ENCODE measurements at places on chromosomes 3 and 15.

- no peak for DNase-seq
Measured at GRCh38 chr3:113516115-113516505, 1.2 kb upstream of the SPICE1 start.

DNA sequence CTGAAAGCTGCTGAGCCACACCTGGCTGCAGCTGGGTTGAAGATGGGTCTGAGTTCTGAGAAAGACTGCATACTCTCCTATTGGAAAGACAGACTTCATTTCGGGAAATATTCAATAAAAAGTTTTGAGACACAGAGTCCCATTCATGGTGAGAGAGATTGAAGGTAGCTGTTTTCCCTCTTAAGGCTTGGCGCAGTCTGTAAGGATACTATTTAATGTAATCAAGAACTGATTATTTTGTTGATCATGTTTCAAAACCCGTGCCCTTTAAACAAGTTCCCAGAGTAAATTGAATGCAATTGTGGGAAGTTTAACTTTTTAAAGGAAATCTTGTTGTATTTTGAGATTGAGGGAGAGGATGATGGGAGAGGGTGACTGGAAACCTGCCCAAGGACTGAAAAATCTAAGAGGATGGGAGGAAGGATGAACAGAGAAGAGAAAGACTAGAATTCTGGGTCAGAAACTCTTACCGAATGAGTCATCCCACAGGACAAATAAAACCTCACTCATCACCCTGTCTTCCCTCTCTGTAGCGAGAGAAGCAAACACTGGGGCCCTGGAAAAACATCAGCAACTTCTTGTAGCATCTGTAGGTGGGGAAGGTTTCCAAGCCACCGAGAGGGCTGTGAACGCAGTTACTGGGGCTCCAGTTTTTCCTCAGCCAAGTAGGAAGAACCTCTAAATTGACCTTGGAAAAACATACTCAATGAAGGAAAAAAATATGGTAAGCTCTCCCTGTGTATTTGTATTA lies 193.2 kb upstream of the TPRG1 start:
- no peak for DNase-seq

DNA sequence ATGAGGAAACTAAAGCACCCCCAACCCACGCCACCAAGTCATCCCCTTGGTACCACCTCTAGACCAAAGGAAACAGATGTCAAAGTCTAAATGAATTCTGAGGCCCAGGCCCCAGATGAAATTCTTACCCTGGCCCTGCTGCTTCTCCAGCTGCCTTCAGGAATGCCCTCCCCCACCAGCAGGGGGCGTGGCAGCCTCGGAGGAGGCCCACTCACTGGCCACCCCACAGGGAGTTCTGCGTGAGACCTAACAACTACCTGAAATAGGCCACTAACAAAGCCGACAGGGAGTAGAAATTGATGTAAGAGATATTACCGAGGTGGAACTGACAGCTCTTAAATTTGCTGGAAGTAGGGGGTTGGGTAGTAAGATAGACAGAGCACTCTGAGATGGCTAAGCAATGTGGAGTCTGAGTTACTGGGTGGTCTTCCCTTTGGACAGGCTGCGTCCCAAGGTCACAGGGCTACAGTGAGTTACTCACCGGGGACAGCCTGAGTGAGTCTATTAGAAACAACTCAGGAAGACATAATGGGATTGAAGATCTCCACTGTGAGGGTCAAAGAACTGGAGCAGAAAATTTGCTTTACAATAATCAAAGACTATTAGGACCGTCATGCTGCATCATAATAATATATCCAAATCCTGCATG lies 240.7 kb downstream of the SHOX2 start:
- no peak for DNase-seq

DNA sequence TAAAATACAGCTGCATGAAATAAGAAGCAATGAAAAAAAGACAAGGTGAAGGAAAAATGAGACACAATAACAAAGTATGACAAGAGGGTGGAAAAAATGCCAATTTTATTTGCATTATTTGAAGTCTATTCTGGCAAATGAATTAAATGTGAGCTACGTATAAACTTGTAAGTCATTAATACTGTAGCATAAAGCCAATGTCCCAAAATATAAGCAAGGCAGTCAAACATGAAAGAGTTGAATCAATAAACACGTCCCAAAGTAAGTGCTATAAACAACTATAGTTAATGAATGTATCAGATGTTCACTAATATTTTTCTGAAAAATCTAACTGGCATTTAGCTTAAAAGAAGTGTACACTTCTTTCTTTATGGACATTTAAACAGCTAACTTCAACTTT lies 481.9 kb downstream of the ROBO1 start:
- no peak for DNase-seq

DNA sequence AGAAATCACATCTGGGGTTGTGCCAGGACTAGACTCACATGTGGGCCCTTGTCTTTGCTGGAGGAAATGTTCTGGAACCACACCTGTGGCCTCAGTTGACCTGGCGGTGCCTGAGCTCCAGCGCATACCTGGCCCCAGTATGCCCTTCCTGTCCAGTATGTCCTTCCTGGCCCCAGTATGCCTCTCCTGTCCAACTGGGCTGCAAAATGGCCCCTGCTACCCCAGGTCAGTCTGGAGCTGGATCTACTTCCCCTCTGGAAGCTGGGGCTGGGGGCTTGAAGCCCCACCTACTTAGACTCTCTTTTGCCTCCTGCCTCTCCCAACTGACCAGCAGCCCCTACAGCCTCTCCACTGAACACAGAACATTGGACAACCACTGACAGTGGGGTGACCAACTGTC lies 15.3 kb downstream of the RASGRF1 start:
- no peak for DNase-seq

GRCh38 chr15:77025941-77026411 lies 31.1 kb downstream of the PSTPIP1 start:
- DNase-seq, result no peak

- DNase-seq, result no peak
Measured at GRCh38 chr15:76327191-76328105, 9.1 kb upstream of the ISL2 start.

GRCh38 chr15:69126054-69126469 lies 34.4 kb upstream of the GLCE start:
- no peak for DNase-seq

DNA sequence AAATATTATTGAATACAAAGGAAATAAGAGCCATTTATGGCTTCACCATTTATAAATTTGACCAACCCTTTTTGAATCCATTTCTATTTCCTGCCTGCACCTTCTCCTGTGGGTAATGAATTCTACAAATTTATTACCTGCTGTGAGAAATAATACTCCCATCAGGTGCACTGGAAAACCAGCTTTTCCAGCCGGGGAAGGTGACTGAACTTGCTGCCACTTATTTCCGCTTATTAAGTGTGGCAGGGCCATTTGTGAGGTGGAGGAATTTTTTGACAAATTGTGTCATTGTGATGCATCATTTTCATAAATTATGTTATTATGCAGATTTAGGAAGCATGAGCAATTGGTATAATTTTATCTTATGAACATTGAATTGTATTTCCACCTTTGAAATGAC lies 151.1 kb downstream of the SQOR start:
- no peak for DNase-seq

DNA sequence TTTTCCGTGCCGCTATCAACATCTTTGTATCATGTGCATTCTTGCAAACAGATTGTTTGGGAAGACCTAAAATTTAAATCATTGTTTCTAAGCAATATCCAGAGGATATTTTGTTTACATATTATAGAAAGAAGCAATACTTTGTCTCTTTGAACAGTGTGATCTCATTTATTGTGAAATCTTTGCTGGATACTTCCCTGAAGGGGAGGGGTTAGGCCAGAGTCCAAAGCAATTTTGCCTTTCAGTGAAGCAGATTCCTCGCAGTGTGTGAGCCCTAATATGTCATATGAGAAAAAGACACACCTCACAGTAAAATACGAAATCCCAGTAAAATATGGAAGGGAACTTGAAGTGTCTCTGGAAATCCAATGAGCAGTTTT lies 158.7 kb upstream of the SLCO3A1 start:
- DNase-seq, result no peak

DNA sequence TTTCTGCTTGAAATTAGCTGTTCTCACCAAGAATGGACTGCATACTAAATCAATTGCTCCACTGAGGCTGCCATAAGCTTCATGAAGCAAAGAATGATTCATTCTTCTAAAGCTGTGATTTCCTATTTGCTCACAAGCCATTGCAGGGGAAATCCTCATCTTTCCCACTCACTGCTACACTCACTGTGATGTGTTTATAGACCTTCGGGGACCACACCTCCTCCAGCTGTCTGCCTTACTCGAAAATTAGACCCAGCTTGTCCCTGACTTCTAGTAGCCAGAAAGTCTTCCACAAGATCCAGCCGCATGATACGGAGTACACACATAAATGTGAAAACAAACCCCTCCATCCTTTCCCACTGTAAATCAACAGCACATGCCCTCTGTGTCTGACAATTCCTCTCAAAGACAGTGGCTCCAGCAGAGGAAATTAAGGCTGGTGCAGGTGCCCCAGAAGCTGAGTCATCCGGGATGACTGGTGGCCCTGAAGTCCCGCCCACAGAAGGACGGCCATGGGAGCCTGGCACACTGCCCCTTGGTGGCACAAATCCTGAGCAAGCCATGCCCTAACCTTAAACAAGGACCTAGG lies 172.0 kb downstream of the STT3B start:
- DNase-seq, result no peak

- DNase-seq, result no peak
Measured at GRCh38 chr3:108117241-108117775, 26.5 kb upstream of the CD47 start.

DNA sequence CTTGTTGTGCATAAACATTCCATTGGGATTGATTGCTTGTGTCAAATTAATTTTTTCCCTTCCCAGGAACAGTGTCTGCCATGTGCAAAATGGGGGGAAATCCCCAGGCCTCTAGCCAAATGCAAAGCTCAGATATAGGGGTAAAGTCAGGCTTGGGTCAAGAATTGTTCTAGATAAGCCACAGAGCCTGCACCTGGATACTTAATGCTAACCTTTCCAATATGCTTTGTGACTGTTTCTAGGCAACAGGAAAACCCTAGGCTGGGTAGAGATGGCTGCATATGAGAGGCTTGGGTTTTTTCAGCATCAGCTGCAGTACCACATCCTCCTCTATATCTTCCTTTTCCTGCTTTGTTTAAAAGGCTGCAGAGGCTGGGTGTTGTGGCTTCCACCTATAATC lies 61.9 kb upstream of the ROPN1 start:
- DNase-seq, result no peak

GRCh38 chr3:146065573-146066006 lies 95.4 kb downstream of the PLOD2 start:
- DNase-seq, result no peak

DNA sequence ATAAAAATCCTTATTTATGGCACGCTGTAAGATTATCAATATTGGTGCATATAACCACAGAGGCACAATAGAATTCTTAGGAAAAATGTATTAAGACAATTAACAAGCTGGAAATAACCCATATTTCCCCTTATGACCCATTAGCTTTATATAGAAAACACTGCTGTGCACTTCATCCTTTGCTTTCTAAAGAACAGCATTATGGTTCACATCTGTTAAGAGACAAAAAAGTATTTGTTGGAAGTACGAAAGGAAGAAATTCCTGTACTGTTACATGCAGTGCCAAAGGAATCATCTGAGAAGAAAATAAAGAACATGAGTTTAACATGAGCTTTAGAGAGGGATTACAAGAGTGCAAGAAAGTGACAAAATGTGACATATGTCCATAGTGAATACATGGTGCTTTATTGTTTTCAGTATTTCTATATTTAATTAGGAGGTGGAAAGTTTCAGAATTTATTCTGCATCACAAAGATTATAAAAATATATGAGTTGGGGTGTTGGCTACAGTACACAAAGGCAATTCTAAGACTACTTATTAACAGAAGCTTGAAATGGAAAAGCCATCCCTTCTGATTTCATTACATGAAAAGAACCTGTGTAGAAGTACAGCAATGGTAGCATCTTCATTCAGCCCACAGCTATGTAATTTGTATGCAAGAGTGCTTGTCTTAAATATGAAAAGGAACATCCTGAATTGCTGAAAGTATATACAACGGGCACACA lies 6.8 kb downstream of the UBE3A start:
- DNase-seq, result no peak

- no peak for DNase-seq
Measured at GRCh38 chr3:100992231-100993012, 799 bp downstream of the ABI3BP start.
